ENCODE measurements at places on chromosomes 11 and 22.

DNA sequence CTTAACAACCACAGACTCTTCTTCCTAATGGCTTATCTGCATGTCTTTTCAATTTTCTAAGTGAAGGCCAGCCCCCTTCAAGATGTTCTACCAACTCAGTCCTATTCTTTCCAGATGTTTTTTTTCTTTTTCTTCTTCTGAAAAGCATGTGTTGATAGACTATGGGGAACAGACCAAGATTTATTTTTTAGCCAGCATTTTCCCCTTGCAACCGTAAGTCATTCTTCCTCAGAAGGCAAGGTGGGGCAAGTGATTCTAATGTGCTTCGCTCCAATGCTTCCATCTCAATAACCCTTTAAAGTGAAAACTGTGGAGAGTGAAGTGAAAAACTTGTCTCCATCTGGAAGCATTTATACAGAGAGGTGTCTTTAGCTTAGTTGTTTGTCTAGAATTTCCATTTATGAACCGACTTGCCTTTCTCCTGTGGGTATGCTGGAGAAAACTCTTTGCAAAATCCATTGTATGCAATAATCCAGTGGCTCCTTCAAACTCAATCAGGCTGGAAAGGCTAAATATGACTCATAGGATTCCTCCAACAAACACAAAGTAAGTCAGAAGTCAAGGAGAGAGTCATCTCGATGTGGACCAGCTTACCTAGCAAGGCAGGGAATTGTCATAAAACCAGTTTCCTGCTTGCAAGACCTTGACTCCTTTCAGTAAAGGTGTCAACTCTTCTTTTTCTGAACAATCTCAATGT is 83.7 kb downstream of the MAML2 start:
- DNase-seq, result no peak

DNA sequence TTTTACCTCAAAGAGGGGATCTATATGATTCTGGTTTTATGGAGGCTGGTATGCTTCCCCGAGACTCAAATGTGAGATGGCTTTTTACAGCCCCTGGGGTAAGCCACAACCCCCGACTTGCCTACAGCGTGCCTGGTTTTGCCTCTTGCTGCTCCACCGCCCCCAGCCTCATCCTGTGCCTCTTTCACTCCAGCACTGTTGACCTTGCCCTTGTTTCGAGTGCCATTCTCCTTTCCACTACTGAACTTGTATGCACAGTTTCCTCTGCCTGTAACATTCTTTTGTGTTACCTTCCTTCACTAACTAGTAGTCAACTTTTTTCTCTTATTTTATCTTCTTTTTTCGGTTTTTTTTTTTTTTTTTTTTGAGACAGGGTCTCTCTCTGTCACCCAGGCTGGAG is 219.0 kb upstream of the ZBED5 start:
- no peak for DNase-seq

- DNase-seq, result no peak
These were observed 26.2 kb downstream of the SHISA8 start for GRCh38 chr22:41888627-41889200.

DNA sequence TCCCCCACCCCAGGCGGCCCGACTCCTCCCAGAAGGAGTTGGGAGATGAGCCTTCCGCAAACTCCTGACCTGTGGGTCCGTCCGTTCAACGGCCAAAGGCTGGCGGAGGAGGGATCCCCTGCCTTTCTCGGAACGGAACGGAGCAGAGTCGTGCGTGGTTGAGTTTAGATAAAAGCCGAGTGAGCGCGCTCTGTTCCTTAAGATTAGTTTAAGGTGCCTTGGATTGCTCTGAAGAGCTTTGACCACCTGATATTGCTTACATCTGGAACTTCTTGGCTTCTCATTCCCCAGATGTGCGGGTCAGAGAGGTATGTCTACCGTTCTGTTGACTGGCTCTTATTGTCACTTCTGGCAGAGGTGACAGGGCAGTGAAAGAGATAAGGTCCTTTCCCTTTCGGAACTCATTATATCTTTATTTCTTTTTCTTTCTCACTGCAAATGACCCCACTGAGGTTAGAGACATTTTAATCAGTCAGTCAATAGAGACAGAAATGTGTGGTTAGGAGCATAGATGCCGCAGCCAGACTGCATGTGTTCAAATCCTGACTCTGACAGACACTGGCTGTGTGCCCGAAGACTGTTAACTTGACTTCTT is at the start of gene TRIM6:
Gene TRIM6 (plus strand): TSS at position 31 of the 595 bp plus-strand sequence. CDS start 261 bp downstream, at position 292.
- DNase-seq, result peak; percentile 76

DNA sequence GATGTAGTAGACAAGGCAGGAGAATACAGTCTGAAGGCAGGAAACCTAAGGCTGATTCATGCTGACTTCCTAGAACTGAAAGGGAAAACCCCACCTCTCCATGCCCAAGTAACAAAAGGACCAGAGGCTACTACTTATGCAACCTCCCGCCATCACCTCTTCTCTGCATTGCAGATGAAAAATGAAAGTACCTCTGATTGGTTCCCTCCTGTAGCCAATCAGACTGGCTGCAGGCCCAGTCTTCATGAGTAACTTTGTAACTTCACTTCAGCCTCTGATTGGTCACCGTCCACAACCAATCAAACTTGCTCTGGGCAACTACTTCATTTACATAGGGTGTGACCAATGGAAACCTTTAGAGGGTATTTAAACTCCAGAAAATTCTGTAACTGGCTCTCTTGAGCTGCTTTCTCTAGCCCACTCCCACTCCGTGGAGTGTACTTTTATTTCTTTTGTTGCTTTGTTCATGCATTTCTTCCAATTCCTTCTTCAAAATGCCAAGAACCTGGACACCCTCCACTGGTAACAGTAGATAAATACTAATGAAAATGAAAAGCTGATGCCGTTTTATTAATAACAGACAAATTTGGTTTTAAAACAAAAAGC is 5.2 kb upstream of the MAP6 start:
- DNase-seq, result no peak

- no peak for DNase-seq
These were observed 161.5 kb upstream of the BLID start for GRCh38 chr11:122277493-122277892.

DNA sequence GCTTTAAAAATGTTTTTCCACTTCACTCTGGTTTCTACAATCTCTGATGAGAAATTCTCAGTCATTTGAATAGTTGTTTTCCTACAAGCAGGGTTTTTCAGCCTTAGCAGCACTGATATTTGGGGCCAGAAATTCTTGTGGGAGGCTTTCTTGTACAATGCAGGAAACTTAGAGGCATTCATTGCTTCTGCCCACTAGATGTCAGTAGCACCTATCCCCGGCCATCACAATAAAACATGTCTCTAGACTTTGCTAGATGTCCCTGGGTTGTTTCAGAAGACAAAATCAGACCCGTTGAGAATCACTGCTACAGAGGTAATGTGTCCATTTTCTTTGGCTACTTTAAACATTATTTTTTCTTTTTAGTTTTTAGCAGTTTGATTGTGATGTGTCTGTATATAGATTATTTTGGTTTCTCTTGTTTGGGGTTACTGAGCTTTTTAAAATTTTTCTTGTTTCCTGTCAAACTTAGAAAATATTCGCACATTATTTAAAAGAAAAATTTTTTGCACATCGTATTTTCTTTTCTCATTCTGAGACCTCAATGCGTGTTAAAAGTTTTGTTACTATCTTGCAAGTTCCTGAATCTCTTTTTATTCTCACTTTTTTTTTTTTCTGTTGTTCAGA is 60.8 kb upstream of the CCDC179 start:
- no peak for DNase-seq

- no peak for DNase-seq
These were observed 9.0 kb downstream of the NAT10 start for GRCh38 chr11:34114471-34114870.

DNA sequence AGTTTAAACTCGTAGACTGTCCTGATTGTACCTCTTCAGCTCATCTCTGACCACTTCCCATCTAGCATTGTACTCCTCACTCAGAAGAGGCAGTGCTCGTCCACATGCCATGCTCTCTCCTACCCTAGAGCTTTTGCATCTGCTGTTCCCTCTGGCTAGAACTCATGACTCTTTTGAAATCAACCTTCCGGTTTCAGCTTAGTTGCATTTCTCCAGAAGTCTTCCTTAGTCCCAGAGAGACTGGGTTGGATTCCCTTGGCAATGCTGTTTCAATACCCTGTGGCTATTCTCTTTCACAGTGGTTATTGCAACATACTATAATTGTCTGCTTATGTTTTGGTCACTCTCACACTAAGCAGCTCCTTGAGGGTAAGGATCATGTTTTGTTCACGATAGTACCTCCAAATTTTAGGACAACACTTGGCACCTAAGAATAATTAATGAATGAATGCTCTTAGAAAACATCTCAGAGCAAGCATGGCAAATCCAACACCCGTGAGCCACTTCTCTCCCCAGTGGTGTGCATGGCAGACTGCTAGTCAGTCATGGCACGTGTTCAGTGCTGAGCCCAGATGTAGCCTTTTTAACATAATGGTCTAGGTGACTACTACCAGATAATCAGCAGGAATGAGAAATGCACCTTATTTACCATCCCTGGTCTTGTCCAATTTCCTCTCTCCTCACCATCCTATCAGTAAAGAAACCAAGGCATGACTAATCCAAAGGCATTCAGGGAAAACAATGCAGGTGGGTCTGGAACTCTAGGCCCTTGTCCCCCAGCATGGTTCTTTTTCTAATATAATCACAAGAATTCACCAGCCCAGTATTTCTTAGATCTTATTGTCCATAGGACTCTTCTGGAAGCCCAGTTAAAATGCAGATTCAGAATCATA is 14.5 kb downstream of the SEPTIN3 start:
- DNase-seq, result no peak

DNA sequence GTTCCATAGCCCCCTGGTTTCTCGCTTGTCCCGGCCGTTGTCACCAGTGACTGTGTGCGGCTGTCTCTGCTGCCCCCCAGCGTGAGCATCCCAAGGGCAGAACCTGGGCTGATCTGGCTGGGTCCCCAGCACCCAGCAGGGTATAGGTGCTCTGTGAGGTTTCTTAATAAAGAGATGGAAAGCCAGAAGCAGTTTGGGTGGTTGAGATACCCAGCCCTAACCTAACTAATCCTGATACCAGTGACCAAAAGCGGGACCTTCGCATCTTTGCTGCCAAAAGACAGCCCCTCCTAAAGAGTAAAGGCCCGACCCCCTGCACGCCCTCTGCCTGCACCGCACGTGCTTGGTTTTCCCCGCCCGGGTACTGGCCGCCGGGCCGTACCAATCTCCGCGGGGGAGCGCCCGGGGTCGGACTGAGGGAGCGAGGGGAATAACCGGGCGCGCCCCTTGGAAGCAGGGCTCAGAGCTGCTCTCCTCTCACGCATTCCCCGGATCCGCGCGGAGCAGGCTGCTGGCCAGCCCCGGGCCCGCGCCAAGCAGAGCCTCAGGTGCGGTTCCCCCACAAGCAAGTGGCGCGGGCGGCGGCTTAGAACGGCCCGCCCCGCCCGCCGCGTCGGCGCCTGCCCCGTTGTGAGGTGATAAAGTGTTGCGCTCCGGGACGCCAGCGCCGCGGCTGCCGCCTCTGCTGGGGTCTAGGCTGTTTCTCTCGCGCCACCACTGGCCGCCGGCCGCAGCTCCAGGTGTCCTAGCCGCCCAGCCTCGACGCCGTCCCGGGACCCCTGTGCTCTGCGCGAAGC is at the start of gene DGAT2:
Gene DGAT2 (plus strand): TSS at position 667 of the 797 bp plus-strand sequence. CDS start 214 bp downstream, outside the sequence.
- peak; percentile 78 for DNase-seq

DNA sequence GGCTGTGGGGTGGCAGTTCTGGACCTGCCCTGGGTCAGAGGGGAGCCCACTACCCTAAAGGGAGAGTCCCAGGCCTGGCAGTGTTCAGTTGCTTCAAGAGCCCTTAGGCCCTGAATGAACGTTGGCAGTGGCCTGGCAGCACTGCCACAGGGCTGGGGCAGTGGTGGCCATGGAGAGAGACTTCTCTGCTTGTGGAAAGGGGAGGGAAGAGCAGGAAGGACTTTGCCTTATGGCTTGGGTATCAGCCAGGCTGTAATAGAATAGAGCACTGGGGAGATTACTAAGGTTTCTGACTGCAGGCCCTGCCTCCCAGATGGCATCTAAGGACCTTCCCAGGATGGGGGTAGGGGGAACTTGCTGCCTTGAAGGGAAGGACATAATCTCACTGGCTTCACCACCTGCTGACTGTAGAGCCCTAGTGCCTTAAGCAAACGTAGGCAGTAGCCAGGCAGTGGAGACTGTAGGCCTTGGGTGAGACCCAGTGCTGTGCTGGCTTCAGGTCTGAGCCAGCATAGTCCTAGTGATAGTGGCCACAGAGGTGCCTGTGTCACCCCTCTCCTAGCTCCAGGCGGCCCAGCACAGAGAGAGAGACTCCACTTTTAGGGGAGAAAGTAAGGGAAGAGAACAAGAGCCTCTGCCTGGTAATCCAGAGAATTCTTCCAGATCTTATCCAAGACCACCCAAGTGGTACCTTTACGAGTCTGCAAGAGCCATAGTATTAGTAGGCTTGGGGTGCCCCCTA is 27.6 kb downstream of the PLA2G6 start:
- no peak for DNase-seq

GRCh38 chr22:31561970-31562369 is 65.6 kb downstream of the SFI1 start:
- no peak for DNase-seq

- no peak for DNase-seq
These were observed 53.1 kb upstream of the B3GAT1 start for GRCh38 chr11:134464981-134465730.

DNA sequence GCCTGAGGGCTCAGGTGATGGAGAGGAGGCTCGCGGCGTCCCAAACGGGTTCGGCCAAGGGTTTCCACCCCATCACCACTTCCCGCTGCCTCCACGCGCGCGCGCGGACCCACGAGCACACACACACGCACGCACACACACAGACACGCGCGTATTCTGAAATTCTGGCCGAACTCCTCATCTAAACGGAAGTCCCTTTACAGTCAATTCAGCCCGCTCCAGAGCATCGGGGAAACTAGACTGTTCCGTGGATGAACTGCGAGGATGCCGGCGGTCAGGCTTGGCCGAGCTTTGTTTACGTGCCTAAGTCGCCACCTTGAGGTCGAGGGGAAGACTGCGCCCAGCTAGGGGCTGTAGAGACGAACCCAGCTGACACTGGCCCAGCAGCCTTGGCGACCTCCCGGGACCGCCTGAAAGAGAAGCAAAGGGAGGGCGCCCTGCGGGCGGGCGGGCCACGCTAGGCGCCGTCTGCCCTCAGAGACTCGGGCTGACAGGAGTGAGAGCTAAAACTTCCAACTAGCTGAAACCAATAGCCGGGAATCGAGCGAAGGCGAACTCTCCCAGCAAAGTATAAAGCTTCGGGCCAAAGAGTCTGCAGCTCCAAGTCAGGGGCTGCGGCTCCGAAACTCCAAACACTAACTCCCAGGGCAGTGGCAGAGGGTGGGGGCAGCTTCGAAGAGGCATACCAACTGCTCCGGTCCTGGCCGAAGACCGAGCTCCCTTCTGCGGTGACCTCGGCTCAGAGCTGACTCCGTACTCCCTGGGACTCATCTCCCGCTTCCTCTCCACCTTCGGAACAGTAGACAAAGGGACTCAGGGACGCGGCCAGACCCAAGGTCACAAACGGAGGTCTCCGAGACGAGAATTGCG is 124.7 kb upstream of the C11orf58 start:
- DNase-seq, result peak; percentile 94

GRCh38 chr11:128614026-128614425 is 26.7 kb upstream of the ETS1 start:
- no peak for DNase-seq

- peak; percentile 52 for DNase-seq
These were observed 55.5 kb downstream of the ABTB2 start for GRCh38 chr11:34302046-34302921.

DNA sequence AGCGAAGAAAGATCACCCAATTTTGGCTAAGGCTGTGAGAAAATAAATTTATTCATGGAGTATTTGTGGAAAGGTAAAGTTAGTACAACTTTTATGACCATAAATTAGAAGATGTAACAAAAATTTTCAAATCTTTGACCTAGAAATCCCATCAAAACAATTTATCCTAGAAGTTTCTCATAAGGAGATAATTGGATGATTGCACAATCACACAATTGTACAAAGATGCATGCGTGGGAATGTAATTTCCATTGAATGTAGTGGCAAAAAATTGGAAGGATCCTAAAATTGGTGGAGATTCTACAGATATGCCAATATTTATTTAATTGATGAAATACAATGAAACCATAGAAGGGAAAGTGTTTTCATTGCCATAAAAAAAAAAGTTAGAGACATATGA is 11.6 kb downstream of the SRPRA start:
- DNase-seq, result no peak
